ENCODE measurements at places on chromosomes 2 and 18.
A peak's percentile ranks its signal among the peaks of the same experiment; 100 is the strongest.

GRCh38 chr2:61898810-61899209, 6.7 kb upstream of the COMMD1 start:
- DNase-seq = no peak

GRCh38 chr18:9887992-9888391, 2.2 kb downstream of the TXNDC2 start:
- no peak for DNase-seq

DNA sequence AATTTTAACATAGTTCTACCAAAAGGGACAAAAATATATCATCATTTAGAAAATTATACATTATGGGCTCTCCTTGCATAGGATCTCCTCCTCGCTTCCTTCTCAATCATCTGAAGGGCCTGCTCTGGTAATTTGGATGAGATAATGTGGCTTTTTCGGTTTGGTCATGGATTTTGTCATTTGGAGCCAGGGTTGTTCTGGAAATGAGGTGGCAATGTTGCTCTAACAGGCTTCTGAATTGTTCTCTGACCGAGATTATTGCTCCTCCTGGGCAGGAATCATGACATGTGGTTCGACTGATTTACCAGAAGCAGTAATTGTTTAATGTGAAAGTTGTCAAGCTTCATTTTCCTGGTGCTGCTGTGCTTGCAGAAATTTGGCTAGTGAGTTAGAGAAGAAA, 194.7 kb upstream of the ERBB4 start:
- DNase-seq = no peak

GRCh38 chr18:64707052-64707451, 558.2 kb upstream of the LINC00305 start:
- DNase-seq = no peak

- DNase-seq = no peak
Measured at GRCh38 chr18:25038261-25038660, 313.7 kb downstream of the ZNF521 start.

DNA sequence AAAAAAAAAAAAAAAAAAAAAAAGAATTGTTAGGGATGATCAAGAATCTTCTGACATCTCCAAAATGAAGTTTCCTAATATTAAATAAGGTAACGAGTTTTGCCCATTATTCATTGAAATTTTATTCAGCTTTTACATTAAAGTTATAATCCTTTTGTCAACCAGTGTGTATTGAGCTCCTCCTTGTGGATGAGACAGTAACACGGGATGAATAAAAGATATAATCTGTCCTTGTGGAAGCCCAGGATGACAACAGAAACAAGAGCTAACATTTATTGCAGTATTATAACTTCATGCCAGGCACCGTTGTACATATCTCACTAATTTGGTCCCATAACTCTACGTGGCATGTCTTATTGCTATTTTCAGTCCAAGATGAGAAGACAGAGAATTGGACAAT, 33.4 kb upstream of the SERPINB7 start:
- no peak for DNase-seq

DNA sequence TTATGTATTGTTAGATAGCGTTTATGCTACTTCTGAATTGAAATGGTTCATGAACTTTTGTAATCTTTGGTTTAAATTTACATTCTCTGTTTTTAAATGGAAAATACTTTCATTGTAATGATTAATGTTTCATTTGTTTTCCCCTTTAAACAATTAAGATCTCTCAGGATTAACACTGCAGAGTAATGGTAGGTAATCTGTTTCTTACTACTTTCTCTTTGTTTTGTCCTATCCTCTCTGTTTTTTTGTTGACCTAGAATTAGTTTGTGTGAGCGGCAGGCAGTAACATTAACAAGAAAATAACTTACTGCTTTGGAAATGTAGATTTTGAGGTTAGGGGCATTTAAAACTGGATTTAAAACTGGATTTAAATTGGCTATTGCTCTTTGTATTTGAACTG, 19.1 kb downstream of the SMAD4 start:
- no peak for DNase-seq

GRCh38 chr18:55289775-55290174, 298.2 kb downstream of the TCF4 start:
- no peak for DNase-seq

GRCh38 chr18:10027031-10027430, 113.2 kb downstream of the VAPA start:
- no peak for DNase-seq

GRCh38 chr2:171893824-171894611, at the start of gene SLC25A12:
Gene SLC25A12, minus strand, starts transcription at chr2:171894244. Its CDS starts 30 bp downstream, at chr2:171894214.
- peak; percentile 66 for DNase-seq

- no peak for DNase-seq
Measured at GRCh38 chr2:46854260-46854659, 61.3 kb downstream of the MCFD2 start.

DNA sequence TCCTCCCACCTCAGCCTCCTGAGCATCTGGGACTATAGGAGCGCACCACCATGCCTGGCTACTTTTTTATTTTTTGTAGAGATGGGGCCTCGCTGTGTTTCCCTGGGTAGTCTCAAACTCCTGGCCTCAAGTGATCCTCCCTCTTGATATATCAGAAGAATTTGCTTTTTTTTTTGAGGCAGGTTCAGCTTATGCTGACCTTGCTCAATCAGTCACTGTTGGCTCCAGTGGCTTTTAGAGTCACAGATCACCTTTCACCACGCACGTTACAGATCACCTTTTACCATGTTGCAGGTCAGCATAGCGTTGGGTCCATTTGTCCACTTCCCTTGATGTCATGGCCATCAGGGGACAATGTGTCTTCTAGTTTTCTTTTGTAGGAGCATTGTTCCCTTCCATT, 36.1 kb downstream of the DCAF17 start:
- DNase-seq = no peak

GRCh38 chr2:109637749-109638570, 23.8 kb downstream of the SOWAHC start:
- no peak for DNase-seq

DNA sequence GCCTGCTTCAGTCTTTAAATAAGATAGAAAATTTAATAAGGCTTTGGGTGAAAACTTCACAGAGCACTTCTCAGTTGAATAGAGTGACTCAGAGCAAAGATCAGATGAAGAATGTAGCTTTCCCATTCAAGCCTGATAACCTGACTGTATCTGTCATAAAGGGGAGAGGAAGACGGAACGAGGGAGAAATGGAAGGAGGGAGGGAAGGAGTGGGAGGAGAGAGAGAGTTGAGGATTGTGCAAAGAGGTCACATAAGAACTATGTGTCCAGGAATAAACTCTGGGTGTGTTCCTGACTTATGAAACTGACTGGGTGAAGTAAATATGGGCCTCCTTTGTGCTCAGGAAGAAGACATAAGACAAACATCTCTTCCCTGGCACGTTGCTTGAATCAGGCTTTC, 385.5 kb downstream of the LPIN1 start:
- DNase-seq = no peak

DNA sequence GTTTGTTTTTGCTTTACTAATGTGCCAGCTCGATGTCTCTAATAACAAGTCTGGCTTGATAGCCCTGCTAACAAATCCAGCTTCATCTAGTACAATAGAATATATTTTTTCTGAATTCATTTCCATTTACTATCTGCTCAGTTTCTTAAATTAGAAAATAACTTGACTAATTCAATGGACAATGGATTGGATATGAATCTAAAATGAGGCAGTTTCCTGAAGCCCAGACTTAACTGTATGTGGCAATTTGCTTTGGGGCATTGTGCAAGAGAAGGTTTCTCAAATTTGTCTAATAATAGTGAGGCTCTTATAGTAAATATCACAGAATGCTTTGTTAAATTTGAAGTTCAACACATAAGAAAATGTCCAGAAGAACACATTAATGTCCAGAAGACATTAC, 25.8 kb downstream of the CALCRL start:
- no peak for DNase-seq

DNA sequence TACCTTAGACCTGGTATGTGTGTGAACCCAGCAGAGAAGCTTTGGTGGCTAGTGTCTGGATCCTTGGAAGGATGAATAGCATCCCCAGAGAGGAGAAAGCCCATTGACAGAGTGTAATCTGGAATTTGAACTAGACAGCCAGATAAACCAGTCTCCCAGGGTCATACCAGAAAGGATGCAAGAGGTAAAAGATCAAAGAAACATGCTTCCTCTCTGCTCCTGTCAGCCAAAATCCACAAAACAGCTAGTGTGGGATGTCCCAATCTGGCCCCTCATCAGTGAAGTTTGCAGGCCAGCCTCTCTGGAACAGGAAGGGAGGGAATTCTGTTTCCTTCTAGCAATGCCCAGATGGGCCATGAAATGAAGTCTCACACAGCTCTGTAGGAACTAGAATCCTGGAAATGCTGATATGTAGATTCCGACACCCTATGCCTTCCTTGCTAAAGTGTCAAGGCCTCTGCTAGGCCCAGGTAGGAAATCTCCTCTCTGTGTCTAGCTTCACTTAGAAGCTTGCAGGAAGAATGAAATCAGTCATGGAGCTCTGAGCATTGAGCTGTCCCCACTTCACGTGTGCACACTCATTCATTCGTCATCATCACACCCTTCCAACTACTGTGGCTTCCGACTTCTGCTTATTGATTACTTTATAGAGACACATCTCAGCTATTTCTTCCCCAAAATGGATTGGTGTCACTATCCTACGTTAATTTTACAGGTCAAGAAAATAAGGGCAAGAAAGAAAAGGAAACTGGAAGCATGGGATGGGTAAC, 38.0 kb downstream of the EVA1A start:
- DNase-seq = no peak

DNA sequence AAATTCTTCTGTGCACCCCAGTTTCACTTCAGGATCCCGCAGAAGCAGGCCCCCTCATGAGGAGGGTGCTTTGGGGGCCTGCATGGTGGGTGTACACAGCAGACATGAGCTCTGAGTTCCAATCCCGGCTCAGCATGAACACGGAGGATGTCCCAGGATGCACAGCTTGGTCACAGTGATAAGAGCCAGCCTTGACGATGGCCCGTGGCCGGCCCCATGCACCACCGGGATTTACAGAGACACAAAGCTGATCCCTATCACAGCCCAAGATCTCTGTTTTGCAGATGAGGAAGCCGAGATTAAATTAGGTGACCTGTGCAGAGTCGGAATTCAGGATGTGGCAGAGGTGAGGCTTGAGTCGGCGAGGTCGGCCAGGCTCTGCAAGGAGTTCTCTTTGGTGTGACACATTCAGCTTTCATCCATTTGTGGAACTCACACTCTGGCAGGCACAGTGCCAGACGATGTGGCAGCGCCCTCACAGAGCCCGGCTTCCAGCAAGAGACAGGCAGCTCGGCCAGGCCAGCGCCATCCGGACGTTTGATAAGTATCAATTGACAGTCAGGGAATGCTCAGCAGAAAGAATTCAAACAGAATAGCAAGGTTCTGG, 456.3 kb upstream of the MYT1L start:
- no peak for DNase-seq

Data from DMS79 (cell line).